ENCODE measurements at places on chromosomes 2 and 18.
A peak's percentile ranks its signal among the peaks of the same experiment; 100 is the strongest.

DNA sequence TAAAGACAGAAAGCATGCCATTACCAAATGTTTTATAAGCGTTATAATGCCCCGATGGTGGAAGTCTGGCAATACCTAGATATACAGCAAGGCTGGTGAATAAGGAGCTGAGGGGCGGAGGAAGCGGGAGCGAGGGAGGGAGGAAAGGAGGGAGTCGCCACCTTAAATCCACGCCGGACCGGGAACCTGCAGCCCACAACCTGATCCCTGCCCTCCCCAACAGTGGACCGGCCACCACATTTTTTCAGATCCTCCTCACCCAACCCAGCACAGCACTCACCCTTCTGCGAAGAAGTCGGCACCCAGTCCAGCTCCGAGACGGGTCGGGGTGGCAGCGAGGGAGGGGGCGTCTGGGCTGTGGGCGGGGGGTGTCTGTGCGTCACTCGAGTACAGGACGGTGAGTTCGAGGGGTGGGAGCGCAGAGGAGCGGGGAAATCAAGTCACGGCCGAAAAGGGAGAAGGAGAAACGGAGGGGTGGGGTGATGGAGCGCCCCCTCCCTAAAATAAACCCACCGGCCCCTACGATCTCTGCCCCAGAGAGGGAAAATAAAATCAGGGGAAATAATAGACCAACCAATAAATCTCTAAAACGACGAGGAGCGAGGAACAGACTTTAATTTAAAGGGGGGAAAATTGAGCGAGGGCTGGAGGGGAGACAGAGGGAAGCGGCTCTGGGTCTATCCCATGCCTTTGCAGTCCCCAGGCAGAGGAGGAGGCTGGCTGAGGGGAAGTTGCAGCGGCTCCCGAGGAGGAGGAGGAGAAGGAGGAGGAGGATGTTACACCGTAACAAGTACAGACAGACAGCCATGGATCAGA is 96.5 kb upstream of the SERTAD2 start:
- no peak for DNase-seq

GRCh38 chr2:1068822-1069221 is 118.2 kb downstream of the SNTG2 start:
- no peak for DNase-seq

DNA sequence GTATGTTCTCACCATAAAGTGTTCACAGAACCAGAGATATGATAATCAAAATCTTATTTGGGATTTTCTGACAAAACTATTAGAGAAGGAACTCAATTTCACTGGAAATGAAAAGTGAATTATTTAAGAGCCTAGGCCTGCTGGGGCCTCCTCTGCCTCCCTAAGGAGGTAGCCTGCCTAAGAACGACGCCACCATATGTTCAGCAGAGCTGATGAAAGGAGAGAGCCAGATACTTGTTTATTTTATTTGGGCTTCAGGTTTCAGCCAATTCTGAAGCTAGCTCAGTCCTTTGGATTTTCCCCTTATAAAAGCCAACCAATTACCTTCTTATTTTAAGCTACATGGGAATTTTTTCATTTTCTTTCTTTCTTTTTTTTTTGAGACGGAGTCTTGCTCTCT is 433.1 kb upstream of the MAP2 start:
- no peak for DNase-seq

DNA sequence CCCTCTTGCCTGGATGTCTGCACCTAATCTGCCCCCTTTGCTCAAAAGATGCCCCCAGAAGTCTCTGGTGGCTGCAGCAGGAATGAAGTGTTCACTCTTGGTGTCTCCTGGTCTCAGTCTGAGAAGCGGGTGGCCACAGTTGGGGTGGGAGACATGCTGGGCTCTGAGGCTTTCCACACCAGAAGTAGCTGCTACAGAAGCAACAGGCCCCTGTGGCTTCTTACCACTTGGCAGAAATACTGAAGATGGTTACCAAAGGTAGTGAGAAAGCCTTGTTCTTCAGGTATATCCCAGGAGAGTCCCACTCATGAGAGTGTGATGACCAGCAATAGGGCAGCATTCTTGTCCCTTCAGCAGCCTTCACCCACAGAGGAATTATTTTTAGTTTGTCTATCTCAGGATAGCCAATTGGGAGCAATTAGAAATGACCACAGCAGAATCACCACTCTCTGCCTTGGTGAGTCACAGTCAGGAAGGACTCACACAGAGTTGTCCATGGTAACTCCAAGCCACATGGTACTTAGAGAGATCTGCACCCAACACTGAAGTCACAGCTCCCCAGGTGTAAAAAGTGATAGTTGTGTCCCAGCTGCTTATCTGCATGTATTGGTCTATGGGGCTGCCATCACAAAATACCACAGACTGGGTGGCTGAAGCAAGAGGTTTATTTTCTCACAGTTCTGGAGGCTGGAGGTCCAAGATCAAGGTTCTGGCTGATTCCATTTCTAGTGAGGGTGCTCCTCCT is 169.8 kb upstream of the ID2 start:
- no peak for DNase-seq

- no peak for DNase-seq
These were observed 635.7 kb downstream of the NRXN1 start for GRCh38 chr2:50396298-50396631.

DNA sequence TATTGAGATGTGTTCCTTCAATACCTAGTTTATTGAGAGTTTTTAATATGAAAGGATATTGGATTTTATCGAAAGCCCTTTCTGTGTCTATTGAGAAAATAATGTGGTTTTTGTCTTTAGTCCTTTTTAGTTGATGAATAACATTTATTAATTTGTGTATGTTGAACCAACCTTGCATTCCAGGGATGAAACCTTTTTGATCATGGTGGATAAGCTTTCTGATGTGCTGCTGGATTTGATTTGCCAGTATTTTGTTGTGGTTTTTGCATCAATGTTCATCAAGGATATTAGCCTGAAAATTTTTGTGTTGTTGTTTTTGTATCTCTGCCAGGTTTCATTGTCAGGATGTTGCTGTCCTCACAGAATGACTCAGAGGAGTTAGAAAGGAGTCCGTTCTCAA is 1710.4 kb downstream of the SUCLG1 start:
- no peak for DNase-seq

DNA sequence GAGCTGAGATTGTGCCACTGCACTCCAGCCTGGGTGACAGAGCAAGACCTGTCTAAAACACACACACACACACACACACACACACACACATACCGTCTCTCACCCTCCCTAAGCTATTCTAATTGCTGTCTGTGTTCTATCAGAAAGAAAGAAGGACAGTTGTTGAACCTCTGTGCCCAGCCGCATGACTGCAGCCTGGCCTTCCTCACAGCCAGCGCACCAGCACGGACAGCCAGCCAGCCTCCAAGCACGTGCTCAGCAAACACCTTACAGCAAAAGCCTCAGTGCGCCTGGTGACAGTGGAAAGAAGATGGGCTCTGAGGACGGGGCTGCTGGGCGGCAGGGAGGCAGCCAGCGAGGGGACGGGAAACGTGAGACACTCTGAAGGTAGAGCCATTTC is 58.0 kb downstream of the ZNF516 start:
- DNase-seq = no peak

DNA sequence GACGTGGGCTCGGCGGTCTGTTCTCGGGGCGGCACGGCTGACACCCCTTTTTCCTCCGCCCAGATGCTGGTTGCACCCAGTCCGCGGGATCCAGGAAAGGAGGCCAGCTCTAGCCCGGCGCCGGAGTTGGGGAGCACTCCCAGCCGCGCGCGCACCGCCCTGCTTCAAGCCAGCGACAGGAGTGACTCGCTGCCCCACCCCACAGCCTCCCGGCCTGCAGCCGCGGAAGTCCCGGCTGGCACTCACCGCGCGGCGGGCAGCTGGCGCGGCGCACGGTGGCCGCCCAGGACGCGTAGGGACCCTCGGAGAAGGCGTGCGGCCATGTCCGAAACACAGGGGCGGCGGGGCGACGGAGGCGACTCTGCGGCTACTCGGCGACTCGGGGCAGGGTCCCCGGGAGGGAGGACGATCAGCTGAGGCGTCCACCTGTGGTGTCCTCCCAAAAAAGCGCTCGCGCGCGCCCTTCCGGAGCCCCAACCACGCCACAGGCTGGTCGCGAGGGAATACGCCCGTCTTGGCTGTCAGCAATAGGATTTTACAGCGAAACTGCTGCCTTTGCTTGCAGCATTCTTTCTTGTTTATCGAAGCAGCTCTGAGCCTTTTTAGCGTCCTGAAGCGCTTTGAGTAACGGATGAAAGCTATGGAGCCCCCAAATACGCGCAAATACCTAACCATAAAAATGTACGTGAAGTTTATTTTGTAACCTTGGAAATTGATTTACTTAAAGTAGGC is at the start of gene ACADL:
Gene ACADL (minus strand): TSS at position 507 of the 732 bp plus-strand sequence. CDS start 184 bp downstream, at position 323.
- no peak for DNase-seq

DNA sequence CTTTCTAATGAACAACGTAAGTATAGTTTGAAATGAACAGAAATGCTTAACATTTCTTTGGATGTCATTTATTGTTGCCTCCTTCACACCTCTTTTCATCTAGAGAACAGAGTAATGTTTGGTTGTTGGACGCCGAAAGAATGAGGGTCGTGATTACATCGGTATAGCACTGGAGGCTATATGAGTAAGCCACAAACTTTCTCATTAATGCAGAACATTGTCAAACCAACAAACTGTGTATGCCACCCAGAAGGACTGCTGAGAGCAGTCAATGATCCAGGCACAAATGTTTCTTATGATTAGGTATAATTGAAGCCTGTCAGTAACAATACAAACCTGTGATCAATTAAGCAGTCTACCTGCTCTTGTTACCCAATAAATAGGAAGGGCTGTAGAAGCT is 1494.7 kb upstream of the NXPH2 start:
- DNase-seq = no peak

GRCh38 chr2:70086278-70086837 is 919 bp upstream of the PCBP1 start:
- peak; percentile 34 for DNase-seq

GRCh38 chr2:240966906-240967680 is 31.3 kb upstream of the SNED1 start:
- no peak for DNase-seq

DNA sequence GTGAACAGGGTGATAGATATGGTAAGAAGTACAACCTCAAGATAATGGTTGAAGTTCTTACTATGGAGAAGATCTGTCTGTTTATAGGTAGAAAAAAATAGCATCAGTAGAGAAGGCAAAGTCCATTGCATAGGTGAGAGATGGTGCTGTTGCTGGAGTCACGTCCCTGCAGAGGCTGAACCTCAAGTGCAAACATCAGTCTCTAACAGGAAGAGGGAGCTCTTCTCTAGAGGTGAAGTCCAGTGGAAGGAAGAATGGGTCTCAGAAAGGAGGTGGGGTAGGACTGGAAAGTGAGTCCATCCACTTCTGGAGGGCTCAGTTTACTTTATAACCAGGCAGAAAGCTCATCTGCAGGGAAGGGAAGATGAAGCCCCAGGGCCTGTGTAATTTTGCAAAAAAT is 337.7 kb downstream of the MEIS1 start:
- no peak for DNase-seq

DNA sequence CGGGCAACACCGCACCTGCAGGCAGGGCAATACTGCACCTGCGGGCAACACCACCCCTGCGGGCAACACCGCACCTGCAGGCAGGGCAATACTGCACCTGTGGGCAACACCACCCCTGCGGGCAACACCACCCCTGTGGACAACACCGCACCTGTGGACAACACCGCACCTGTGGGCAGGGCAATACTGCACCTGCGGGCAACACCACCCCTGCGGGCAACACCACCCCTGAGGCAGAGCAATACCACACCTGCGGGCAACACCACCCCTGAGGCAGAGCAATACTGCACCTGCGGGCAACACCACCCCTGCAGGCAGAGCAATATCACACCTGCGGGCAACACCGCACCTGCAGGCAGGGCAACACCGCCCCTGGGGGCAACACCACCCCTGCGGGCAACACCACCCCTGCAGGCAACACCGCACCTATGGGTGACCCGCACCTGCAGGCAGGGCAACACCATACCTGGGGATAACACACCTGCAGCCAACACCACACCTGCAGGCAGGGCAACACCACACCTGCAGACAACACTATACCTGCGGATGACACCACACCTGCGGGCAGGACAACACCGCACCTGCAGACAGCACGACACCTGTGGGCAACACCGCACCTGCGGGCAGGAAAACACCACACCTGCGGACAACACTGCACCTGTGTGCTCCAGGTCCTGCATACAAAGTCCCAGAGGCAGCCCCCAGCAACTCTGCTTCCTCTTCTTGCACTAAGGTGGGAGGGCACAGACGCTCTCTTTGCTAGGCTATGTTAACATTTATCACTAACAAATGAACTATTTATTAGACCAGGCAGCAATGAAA is 57.7 kb downstream of the EIPR1 start:
- DNase-seq = no peak

GRCh38 chr2:43052204-43052943 is 174.0 kb downstream of the ZFP36L2 start:
- no peak for DNase-seq

DNA sequence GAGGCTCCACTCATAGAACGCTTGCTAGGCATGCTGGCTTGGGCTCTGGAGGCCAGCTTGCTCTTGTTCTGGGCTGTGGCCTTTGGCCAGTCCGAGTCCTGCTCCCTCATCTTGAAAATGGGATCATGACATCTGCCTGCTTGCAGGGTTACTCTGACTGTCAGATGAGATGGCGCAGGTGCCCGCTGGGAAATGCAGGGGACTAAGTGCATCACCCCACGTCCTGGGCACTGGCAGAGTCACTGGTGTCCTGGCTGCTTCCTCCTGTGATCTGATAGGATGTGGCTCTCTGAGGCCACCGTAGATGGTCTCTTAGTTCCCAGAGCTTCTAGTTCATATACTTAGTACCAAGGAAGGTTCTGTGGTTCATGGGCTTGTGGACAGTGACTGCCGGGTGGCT is 18.5 kb downstream of the LDLRAD4 start:
- DNase-seq = no peak

DNA sequence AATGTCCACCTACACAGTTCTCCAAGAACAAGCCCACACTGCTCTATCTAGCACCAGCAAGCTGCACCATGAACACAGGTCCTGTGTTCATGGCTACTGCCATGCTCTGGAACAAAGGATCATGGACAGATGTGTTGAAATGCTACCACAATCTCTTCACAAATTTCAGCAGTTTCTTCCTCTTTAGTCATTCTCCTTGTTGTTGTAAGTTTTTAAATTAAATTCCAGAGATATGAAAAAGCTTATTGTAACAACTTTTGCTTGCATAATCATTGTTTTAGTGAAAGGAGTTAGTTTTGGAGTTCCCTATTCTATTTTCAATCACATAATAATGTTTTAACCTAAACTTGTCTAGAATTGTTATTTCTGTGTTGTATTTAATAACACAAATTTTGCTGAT is 17.2 kb upstream of the NAPG start:
- no peak for DNase-seq

DNA sequence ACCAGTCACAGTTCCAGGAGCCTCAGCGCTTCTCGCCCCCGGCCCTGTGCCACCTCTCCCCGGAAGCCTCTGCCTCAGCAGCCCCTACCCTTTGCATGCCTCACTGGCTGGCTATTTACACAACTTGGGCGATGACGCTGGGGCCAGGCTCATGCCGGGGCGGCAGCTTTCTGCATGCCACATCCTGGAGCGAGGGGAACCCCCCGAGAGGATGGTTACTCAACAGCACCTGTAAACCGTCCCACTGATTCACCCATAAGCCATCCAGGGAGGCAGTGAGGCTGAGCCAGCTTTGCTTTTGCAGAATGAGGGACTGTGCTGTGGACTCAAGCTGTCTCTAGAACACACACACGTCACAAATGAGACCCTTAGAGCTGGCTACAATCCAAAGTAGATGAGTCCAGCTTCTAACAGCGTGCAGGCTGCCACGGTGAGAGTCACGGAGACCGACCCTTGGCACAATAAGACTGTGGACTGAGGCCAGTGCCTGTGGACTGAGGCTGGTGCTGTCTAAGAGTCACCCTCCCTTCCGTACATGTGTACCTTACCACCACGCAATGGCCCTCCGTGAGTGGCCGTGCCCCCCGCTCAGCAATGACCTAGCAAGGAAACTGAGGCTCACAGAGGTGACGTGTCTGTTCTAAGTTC is 45.6 kb upstream of the ODC1 start:
- no peak for DNase-seq

- no peak for DNase-seq
These were observed 512.2 kb downstream of the SATB2 start for GRCh38 chr2:198945496-198945895.
